ENCODE measurements at places on chromosomes 5 and 9.
A peak's percentile ranks its signal among the peaks of the same experiment; 100 is the strongest.

DNA sequence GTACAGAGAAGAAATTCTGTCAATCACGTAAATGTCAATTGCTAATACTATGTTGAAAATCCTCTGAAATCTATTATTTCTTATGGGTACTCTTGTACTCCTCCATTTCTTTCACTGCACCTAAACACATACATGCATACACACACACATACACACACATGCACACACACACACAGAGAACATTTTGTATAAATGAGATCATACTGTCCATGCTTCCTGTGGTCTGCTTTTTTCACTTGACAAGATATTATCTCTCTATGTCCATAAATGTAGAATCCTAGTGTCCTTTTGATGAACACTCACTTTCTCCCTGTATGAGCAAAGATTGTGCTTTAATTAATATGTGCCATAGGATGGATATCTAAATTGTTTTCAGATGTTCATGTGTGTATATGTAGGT is 32.7 kb upstream of the TLR4 start:
- DNase-seq = no peak

GRCh38 chr5:146632620-146633322 is 116.8 kb upstream of the GPR151 start:
- DNase-seq = peak; percentile 52

DNA sequence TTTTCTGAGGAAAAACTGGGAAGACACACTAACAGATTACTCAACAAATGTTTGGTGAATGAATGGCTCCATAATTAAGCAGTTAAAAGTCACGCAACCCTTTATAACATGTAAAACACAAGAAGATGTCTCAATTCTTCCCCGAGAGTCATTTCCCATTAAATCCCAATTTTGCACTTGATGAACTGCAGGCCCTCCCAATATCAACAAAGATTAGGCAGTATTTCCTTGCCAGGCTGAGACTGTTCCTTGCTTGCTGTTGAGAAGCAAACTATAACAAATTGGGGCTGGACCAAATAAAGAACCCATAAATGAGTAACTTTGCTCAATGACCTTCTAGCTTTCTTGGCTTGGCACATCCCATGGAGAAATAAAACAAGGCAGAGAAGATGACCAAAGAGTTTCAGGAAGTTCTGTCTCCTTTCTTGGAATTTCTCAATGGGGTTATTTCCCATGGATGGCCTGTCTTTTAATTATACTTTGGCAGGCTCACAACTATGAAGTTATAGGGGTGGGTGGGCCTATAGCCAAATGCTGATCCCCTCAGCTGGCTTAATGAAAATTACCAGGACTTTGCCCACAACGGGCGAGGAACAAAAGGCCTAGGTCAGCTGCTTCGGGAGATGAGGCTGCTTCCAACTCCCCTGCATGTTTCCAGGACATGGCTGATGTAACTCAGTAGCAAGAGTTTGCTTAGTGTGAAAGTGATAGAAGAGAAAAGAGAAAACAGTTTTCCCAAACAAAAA is 243.1 kb upstream of the RFX3 start:
- DNase-seq = no peak

DNA sequence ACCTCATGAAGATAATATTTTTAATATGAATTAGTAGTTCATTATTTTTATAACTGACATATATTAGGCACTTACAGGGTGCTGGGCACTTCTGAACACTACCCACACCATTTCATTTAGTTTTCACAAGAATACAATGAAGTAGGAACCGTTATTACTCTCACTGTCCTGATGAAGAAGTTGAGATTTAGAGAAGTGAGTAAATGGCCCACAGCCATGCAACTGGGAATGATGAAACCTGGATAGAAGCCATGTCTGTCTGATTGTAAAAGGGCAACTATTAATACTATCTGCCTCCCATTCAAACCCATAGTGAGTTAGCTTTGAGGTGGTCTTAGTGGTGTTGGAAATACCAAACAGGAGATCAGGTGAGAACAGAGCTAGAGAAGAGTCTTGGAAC is 29.6 kb upstream of the OTULINL start:
- DNase-seq = no peak

All from NCI-H510A treated with DMSO at 0.1 percent for 48 hours (cell line).